ENCODE measurements at places on chromosomes 5 and 9.

GRCh38 chr5:94102849-94103248 is 361.4 kb upstream of the POU5F2 start:
- DNase-seq = no peak

DNA sequence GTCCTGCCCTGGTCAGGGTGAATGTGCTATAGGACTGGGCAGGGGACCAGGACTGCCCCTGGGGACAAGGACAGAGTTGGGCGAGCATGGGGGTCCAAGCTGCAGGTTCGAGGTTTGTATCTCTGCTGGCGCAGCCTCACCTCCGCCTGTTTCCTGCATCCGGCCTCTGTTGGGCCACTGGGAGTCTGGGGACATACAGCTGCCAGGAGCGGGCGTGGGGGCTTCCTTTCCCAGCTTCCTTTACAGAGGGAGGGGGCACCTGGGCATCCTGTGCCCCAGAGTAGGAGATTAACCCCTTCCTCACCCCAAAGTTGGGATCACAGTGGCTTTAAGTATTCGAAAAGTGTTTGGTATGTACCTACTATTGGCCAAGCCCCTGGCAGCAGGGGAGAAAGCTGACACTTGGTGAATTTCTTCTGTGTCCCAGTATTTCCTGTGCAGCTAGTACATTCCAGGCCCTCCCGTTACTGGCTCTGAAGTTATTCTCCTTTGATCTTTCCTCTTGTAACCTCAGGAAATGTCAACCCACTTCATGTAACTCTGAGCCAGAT is 19.0 kb downstream of the OLFML2A start:
- DNase-seq = no peak

DNA sequence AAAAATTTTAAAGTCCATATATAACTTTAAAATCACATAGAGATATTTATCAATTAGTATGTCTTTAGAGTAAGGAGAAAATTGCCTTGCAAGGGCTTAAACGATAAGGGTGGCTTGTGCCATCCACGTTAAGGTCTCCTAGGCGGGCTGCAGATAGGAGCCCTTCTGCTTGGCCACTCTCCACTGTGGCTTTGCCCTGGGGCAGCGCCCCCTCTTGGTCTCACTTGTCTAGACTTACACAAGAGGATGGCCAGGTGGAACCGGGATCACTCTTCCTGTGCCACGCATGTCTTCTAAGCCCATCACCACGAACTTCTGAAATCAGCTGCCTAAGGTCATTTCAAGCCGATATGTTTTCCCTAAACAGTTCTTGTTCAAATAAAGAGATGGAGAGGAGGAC is 2.9 kb downstream of the FPGS start:
- peak; percentile 13 for DNase-seq

DNA sequence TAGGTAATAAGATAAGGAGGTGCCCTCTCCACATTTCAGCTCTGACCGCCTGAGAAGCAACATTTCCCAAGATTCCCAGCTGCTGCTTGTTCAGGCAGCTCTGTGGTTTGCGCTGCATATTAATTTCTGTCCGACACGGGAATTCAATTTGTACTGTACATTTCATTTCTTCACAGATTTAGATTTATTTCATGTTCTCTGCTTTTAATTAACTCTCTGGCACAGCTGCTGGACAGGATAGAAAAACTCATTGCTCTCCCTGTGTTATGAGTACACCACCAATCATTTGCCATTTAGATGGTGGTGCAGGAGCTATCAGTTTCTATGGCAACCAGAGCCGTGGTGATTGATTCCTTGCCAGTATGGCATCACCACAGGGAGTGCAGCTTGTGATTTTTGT is 558.5 kb downstream of the DMRTA1 start:
- no peak for DNase-seq

- no peak for DNase-seq
These were observed 19.4 kb downstream of the NR2F1 start for GRCh38 chr5:93602241-93603077.

DNA sequence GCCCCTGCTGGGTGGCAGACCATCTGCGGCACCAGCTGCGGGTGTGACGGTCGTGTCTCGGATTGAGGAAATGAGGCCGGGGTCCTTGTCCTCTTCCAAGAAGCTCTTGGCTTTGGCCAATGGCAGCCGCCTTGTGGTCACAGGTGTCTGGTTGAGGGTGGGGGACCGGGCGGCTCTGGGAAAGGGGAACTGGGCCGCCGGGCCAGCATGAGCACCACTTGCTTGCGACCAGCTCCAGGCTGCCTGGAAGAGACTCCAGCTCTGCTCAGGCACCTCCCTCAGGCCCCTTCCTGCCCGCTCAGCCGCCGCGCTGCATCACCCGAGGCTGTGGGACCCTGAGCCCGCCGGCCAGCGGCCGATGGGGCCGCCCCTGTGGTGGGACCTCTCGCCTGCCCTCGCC is 59.7 kb downstream of the RXRA start:
- no peak for DNase-seq
